ENCODE measurements at places on chromosomes 2 and 18.

- no peak for DNase-seq
Measured at GRCh38 chr18:79905389-79905911, 46.0 kb downstream of the SLC66A2 start.

- no peak for DNase-seq
Measured at GRCh38 chr2:185502351-185502750, 236.3 kb upstream of the FSIP2 start.

GRCh38 chr2:197556456-197556855 lies 40.6 kb downstream of the MOB4 start:
- DNase-seq: no peak

DNA sequence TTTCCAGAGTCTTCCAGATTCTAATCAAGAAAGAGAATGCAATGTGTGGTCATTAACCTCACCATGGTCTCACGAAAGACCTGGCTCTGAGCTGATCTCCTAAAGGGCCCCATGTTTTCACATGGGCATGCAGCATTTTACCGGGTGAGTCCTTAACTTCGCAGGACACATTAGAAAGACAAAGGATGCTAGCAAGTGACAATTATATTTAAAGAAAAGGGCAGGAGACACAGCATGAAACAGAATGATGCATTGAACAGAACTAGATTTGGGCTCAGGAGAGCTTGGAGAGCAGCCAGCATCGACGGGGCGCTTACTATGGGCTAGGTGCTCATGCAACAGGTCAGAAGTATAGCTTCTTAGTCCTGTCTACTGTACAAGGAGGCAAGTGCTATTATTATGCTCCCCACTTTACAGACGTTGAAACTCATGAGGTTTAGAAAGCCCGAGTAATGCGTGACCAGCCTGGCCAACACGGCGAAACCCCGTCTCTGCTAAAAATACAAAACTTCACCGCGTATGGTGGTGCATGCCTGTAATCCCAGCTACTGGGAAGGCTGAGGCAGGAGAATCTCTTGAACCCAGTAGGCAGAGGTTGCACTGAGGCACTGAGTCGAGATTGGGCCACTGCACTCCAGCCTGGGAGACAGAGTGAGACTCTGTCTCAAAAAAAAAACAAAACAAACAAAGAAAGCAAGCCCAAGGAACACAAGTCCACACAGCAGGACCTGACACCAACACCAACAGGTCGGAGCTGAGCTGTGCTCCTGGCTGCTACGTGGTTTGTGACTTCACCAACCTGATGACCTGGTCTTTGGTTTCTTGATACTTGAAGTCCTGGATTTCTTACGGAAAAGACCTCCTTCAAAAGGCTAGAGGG lies 16.1 kb downstream of the MBP start:
- DNase-seq: no peak

DNA sequence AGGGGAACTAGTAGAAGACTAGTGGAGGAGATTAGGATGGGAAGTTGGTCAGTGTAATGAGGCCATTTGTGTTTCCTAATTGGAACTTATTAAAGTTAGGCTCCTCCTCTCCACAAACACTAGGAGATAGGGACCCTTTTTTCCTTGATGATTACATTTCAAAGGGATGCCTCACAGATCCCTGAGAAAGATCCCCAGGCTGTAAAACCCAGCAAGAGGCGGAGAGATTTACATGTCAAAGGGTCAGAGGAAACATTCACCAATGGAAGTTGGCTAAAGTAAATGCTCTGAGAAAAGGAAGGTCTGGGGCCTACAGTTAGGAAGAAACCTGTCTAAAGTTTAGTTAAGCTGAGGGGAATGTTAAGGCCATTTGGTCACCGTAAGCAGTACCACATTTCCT lies 1.4 kb upstream of the CCDC85A start:
- DNase-seq: no peak

DNA sequence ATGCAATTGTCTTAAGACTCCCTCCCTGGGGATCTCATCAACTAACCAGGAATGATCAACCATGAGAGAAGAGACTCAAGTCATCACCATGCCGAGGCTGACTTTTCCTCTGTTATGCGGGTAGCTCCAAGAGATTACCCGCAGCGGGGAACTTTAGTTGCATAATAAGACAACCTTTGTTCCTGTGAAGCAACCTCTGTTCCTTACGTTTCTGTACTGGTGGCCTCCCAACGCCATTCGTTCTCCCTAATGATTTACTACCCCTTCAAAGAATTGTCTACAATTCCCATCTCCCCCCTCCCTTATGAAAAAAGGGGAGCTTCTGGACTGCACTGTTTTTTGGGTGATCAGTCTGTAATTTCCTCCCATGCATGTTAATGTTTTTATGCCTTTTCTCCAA lies 66.1 kb upstream of the LRPPRC start:
- DNase-seq: no peak

GRCh38 chr2:133439565-133439920 lies 128.7 kb downstream of the NCKAP5 start:
- no peak for DNase-seq

Data from RWPE2 (cell line).